Glomerular endothelial cell (primary cell): ENCODE measurements at places on chromosomes 4 and X.

DNA sequence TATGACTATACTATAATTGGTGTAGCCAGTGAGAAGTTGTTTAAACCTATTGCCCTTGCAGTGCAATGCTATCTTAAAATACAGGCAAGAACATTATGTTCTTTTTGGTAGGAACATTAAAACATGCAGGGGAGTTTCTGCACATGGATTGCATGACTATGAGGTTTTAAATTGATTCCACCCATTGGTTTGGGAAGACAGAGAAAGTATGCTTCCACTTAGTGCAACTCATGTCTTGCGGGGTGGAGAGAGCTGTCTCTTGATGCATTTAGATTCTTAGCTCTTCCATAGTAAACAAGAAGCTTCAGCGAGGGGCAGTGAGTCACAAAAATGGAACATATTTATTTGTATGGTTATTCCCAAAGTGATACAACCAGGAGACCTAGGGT, 39.5 kb upstream of the RASL11B start:
- DNase-seq: no peak

DNA sequence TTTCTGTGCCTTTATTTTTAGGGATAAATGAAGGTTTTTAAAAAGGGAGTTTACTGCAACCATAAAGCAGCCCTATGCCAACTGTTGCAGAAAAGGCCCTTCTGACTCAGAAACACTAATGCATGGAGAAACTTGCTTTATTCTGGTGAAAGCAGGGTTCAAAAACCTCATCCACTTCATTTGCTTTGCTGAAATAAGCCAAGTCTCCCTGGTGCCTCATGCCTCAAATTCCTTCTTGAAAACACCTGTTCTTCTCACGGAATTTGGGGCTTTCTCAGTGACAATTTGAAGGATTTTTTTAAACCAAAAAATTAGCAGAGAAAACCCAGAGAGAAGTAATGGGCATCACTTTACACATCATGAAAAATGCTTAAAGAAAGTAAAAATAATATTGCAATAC, 349.0 kb downstream of the PCDH7 start:
- no peak for DNase-seq

DNA sequence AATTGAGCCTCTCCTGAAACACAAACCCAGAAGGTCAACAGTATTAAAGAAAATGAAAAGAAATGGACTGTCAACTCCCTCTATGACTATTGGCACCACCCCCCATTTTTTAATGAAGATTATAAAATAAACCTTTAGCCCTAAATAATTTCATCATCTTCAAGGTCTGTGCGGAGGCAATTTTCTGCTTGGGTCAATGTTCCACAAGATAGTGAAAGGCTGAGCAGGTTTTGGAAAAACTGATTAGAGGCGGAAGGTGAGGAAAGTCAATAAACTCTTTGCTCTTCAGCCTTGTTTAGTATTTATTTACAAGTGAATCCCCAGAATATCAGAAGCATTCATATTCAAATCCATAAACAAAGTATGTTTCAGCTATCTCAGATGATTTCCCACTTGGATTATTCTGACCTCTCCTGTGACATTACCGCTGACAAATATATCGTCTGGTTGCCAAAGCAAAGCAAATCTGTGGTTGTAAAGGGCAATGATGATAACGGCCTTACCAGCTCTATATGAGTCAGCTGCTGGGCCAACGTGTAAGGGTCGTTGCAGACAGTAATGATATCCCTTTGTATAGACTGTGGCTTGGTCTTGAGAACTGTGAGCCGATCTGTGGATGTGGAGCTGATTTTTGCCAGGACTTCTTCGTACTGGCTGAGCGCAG, 24.0 kb downstream of the RASGEF1B start:
- no peak for DNase-seq

GRCh38 chr4:153223930-153224329, 19.7 kb downstream of the TRIM2 start:
- DNase-seq: no peak

DNA sequence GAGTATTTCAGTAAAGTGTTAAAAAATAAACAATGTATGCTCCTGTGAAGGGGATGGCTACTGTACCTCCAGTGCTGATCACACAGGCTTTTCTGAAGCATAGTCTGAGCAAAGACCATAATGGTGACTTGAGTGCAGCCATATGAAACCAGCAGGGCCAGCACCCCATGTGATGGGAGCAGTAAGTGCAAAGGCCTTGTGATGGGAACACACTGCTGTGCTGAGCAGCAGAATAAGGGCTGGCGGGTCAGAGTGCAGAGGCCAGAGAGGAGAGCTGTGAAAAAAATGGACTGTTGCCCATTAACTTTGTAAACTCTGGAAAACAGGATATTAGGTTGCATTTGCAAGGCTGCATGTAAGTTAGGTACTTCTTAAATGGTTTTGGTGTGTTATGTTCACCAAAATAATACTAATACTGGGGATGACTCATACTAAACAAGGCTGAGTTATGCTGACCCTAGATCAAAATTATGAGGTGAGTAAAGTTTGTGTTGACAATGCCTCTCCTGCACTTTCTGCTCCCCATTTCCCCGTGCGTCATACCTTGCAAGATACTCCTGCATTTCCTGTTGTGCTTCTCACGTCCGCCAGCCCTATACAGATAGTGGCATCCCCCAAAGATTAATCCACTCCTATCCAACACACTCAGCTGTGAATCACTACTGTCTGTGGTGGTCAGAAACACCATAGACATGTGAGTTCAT, 67.0 kb upstream of the FAM9A start:
- no peak for DNase-seq

DNA sequence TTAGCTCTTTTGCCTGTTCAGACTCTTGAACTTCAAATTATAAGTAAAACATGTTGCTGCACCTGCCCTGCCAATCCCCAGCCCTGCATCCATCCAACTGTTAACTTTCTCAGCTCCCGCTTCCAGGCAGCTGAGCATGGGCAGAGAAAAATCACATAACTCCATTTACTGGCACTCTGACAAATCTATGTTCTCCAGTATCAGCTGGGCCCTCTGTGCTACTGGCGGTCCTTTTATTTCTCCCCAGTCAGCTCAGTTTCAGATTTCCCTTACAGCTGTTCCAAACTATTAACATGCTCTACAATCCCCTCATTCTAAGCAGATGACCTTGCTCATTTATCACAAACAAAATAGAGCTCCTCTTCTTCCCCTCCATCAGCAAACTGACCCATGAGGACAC, 240.4 kb upstream of the TET2 start:
- no peak for DNase-seq

GRCh38 chrX:150201841-150202240, 161.3 kb upstream of the MAMLD1 start:
- no peak for DNase-seq

DNA sequence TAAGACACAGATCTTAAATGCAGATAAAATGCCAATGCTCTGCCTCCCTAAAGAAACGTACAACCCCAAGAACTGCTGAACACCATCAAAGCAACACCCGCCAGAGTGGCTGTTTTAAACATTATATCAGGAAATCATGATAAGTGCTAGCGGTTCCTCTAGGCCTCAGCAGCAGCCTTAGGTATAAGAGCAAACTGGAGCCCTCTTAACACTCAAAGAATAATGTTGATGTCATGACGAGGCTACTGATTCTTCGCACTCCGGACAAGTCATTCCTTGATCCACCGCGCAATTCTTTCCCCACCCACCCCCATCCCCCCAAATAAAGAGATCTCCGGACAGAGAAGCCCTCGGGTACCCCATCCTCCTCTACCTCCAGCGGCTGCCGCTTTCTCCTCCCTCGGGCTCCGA, 507 bp downstream of the LIN54 start:
- DNase-seq: no peak

GRCh38 chr4:88743696-88744095, 46.1 kb upstream of the NAP1L5 start:
- DNase-seq: no peak

GRCh38 chr4:128279624-128280225, 7.9 kb downstream of the PGRMC2 start:
- no peak for DNase-seq

DNA sequence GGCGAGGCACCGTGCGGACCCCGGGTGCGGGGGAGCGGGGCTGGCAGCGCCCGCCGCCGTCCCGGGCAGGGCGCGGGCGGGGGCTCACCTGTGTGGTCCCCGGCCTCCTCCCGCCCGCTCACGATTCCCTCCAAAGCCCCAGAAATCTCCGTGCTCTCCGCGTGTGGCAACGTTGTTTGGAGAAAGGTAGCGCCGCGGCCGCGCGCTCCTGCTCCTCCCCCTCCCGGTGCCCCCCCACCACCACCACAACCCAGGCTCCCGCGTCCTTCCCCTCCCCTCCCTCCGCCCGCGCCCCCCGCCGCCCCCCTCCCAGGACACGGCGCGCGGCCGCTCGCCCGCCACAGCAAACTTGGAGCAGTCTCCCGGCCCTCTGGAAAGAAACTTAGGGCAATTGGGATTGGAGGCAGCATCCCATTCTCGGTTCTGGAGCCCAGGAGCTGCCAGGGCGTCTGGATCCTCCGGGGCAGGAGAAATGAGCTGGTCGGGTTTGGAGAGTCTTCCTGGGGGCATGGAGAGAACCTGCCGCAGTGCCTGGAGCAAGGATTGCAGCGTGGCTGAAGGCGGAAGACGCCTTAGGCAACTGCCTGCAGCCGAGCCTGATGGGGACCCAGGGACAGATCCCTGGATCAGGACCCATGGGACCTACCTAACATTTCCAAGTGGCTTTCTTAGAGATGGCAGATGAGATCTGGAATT, 855 bp downstream of the KLF3 start:
- DNase-seq: no peak

DNA sequence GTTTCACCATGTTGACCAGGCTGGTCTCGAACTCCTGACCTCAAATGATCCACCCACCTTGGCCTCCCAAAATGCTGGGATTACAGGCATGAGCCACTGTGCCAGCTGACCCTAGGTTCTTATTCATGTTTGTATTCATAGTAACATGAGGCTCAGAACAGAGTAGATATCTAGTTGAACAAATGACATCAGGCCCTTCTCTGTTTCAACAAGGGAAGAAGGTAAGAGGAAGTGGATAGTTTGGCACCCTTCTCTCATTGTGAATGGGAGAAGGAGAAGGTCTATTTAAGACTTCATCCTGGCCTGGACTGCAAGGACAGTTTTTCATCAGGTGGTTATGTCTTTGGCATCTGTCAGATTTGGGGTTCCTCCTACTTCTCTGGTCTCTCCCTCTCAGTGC, 13.8 kb downstream of the GJB1 start:
- DNase-seq: no peak

DNA sequence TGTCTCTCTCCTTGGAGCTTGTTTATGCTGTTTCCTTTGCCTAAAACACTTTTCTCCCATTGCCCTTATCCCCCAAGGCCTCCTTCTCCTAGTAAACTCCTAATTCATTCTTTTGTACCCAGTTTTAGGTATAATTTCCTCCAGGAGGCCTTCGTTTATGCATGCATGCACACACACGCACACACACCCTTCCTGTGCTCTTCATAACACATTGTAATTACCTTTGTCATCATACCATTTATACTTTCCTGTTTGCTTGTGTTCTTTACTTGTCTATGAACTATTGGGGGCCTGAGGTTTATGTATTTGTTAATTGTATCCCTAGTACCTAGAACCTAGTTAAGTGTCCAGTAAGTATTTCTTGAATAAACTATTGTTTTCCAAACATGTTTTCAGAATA, 45.5 kb downstream of the XIAP start:
- no peak for DNase-seq

GRCh38 chr4:147547314-147548056, 66.6 kb downstream of the EDNRA start:
- DNase-seq: no peak

DNA sequence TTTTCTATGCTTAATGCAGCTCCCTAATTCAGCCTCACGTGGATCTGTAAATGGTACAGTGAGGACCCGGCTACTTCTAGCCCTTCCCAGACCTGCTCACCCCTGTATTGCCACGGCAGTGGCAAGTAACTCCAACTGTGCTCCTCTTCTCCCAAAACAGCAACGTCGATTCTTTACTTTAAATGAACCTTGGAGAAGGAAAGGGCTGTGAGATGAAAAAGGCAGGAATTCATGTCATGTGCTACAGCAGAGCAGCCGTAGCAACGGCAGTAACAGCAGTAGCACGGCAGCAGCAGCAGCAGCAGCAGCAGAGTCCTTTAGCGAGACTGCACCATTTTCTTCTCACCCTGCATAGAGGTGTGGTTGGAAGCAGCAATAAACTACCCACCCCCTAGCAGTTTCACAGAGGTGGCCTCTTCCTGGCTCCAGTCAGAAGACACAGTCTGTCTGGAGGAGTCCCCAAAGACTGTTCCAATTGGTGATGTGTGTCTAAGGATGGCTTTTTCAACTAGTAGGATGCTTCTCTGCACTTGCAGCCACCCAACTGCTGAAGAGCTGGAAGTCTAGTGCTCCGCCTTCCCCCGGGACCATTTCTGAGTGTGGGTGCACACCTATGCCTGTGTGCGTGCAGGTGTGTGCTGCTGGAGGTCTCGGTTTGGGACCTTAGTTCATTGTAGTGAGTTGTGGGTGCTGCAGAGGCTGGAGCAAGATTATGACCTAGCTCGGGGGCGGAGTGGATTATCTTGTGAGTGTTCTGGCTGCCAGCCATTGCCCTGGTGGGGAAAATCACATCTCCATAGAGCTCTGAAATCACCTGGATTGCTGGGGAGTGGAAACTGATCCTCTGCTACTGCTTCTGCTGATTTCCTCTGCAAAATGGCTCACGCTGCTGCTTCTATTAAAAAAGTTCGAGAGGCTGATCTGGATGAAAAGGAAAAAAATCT, 67.2 kb downstream of the ANK2 start:
- no peak for DNase-seq

DNA sequence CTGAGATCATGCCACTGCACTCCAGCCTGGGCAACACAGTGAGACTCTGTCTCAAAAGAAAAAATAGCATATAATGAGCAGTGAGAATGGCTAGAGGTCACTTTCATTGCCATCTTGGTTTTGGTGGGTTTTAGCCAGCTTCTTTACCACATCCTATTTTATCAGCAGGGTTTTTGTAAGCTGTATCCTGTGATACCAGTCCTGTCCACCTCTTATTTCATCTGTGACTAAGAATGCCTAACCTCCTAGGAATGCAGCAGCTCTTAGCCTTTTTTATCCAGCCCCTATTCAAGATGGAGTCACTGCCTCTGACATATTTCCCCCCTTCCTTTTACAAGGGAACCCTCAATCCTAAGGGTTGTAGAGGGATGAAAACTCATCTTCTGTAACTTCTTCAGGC, 26.1 kb upstream of the IGFBP7 start:
- DNase-seq: no peak

GRCh38 chr4:46124773-46125413, 1.0 kb upstream of the GABRG1 start:
- no peak for DNase-seq

GRCh38 chr4:8267077-8267476, 2.5 kb upstream of the HTRA3 start:
- no peak for DNase-seq

GRCh38 chrX:10569946-10570345, 50.4 kb downstream of the MID1 start:
- DNase-seq: no peak

DNA sequence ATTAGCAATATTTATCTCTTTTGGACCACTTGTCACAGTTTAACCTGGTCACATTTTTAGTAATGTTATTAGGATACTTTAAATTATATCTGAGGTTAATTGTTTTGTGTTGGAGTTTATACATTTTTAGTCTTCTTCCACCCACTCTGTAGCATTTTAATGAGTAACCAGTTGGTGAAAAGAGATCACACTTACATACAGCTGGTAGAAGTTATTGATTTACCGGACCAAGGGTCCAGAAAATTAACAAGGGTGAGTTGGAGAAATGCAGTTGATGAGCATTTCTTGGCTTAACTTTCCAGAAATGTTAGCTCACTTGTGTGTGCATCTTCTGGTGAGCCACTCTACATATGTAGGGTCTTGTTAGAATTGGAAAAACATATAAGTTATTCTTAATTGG, 219.6 kb downstream of the GRXCR1 start:
- no peak for DNase-seq
